ENCODE measurements at places on chromosomes 7 and 10.
A peak's percentile ranks its signal among the peaks of the same experiment; 100 is the strongest.

GRCh38 chr10:104580774-104581675, 60.1 kb upstream of the SORCS3 start:
- peak; percentile 28 for DNase-seq

DNA sequence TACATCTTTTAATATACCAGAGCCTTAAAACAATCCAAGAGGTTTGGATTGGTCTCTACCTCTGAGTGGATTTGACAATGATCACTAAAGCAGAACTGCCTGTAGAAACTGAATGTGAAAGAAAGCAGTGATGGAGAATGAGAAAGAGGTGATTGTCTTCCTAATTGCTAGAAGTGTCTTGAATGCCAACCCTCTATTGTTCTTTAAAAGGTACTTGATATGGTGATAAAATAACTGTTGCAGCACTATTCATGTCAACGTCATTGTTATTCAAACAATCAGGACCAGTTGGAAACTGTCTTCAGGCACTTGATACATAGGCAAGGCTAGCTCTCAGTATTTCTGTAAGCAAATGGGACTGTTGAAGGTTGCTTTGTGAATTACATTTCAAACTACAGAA, 47.9 kb upstream of the ITPRID1 start:
- no peak for DNase-seq

DNA sequence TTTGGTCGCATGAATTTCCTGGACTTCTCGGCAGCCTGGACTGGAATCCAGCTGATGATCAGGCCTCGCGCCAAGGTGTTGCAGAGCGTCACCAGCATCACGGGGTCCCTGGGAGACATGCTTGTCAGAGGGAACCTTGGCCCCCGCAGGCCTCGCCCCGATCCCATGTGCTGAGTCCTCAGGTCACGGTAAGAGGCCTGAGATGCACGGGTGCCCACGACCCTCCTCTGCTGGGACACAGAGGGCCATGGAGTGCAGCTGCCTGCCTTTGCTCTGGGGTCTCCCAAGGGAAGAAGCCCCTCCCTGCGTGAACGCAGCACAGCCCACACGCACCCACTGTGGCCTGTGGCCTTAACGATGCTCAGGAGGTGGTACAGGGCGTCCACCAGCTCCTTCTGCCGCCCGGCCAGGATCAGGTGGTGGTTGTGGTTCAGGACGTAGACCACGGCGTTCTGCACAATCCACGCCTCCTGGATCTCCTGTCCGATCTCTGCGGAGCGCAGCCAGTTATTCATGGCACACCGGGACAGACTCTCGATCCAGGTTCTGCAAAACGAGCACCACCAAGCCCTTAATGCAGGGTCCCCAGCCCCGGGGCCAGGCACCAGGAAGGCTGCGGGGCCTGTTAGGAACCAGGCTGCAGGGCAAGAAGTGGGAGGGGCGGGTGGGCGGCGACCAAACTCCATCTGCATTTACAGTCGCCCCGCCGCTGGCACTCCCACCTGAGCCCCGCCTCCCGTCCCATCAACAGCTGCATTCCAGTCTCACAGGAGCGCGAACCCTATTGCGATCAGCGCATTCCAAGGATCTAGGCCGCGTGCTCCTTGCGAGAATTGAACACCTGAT, 29.4 kb downstream of the CFAP46 start:
- no peak for DNase-seq

DNA sequence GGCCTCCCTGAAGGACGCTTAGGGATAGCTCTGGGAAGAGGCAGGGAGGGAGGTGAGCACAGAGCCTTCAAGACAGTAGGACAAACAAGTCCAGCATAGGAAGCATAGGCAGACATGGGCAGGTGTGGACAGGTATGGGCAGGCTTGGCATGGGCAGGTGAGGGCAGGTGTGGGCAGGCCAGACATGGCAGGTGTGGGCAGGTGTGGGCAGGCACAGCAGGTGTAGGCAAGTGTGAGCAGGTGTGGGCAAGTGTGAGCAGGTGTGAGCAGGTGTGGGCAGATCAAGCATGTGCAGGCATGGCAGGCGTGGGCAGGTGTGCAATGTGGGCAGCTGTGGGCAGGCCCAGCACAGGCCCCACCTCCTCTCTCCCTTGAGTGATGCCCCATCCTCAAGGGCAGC, 148.8 kb upstream of the ZMIZ1 start:
- no peak for DNase-seq

GRCh38 chr10:36185097-36185496, 543.0 kb upstream of the FZD8 start:
- DNase-seq, result no peak

GRCh38 chr10:5949009-5949759, 28.2 kb downstream of the IL15RA start:
- DNase-seq, result no peak

DNA sequence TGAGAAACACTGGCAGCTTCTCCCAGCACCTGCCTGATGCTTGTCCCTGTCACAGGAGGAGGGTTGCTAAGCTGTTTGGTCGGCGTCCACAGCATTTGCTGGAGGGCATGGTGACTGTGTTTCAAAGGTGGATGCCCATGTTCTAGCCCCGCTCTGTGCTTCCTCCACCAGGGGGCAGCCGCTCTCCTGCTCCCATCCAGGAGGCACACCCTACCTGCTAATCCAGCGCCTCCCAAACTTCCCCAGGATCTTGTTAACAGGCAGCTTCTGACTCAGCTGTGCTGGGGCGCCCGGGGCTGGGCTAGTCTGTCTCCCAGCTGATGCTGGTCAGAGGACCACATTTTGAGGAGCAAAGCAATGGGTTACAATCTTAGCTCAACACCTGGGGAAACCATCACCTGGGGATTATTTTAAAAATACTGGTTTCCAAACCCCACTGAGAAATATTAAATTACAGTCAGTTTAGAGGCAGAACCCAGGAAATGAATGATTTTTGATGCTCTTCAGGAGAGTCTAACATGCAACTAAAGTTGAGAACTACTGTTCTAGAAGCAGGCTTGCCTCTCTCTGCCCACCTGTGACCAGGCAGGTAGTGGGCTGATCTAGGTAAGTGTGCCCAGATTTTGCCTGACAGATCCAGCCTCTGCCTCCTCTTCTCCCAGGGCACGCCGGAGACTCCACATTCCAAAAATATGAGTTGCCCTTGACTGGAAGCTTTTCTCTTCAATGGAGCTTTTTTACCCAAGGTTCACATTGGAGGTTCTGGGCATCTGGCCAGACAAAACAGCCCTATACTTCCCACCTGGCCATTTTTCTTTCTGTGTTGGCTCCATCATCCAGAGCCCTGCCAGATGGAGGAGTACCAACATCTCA, 92.7 kb upstream of the GPR26 start:
- DNase-seq, result no peak

DNA sequence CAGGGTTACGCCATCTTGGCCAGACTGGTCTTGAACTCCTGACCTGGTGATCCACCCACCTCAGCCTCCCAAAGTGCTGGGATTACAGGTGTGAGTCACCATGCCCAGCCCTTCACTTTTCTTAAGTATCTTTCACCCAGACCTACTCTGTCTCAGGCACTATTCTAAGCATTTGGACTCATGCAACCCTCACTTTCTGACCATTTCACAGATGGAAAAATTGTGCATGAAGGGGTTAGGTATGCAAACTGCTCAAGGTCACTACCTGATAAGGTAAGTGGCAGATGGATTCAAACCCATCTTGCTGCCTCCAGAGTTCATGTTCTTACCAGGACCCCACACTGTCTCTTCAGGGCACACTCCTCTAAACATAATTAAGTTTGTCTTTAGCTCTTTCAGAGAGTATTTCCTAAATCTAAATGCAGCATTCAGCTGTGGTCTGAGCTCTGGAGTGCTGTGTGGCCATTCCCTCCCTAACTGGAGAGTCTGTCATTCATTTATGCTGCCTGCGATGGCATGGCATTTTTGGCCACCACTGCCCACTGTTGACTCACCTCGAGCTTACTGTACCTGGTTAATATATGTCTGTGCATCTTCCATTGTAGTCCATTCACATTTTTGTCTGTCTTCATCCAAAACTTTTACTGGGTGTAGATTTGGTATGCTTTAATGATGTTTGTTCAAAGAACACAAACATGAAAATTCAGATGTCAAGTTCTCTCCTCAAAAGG, 88.4 kb downstream of the CCDC71L start:
- no peak for DNase-seq

- DNase-seq, result no peak
These were observed 748.7 kb upstream of the GALNT17 start for GRCh38 chr7:70383066-70383782.

DNA sequence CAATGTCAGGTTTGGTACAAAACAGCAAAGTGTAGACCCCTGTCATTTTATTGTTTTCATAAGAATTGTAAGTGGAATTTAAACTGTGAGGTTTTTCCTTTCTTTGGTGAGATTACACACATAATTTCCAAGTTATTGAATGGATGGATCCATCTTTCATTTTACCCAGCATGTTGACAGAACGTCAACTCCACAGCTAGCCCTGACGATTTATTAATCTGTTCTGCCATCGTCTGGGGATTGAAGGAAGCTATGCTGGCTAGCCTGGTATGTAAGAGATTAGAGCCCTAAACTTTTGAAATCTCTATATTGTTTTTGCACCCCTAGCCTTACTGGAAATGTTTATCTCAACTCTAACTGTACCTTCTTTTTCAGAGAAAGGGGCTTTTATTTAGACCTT, 8.6 kb downstream of the WNT16 start:
- DNase-seq, result no peak

- DNase-seq, result no peak
These were observed 996 bp downstream of the ADAM12 start for GRCh38 chr10:126387041-126387921.

GRCh38 chr7:130901209-130901783, 167.3 kb upstream of the KLF14 start:
- no peak for DNase-seq

GRCh38 chr7:73719806-73720169, 319 bp upstream of the STX1A start:
- DNase-seq, result no peak

DNA sequence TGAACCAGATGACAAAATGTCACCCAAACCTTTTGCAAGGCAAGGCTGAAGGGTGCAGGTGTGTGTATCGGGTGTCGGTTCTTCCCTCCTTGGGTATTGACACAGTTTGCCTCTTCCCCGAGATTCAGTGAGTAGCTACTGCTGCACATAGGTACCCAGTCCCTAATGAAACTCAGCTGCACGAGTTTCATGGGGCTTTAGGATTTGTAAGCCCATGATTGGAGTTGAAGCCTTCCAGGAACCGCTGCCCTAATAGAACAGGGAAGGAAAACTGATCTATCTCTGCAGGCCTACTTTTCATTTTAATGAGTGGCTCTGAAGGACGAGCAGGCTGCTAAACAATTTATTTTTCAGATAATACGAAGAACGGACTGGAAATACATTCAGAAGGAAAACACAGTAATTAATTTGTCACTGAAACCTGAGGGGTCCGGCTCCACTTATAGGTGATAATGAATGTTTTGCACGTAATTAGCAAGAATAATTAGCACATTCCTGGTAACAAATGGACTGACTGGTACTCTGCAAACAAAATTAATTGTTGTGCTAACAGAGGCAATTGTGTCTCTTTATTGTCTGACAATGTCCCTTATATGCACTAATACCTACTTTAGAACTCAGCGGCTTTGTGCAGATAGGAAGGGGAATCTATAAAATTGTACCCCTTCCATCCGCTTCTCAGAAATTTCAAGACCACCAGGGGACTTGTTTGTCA, 49.6 kb upstream of the FZD8 start:
- DNase-seq, result no peak

DNA sequence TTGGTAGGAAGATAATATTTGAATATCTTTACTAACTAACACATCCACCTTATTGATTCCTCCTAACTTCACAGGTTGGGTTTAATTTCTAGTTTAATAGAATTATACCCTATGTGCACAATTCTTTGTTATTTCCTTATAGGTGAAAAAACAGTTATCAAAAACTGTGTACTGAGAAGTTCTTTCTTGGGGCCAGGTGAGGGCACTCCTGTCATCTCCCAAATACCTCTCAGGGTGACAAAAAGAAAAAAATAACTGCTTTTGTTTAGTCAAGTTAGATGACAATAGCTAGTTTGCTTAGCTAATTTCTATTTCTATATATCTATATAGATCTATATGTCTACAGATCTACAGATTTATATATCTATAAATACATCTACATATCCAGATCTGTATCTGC, 10.1 kb downstream of the FZD8 start:
- DNase-seq, result no peak

DNA sequence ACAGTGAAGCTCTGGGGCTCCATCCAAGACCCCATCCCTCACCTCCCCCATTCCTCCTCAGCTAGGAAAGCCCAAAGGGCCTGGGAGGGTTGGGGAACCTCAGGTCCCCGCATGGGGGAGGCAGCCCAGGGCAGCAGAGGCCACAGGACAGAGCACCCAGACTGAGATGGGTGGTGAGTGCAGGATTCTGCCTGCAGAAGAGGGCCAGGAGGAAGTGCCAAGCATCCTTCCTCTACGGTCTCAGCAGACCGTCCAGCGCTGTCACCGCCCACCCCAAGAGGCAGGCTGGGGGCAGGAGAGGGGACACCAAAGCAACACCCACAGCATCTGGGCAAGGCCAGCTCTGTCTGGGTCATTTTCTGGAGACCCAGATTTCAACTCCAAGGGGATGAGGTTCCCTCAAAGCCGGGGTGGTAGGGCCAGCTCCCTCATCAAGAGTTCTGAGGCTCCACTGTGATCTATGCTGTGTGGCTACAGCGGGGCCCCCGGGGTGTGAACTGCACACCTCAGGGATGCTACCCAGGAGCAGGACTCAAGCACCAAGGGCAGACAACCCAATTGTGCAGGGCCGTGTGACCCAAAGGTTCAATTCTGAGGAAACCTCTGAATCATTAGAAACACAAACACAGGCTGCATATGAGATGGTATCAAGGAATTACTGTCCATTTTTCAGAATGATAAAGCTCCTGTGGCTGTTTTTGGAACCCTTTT, 46.8 kb downstream of the CAMK2B start:
- no peak for DNase-seq

GRCh38 chr10:50540069-50540825, 83.5 kb downstream of the SGMS1 start:
- no peak for DNase-seq

- no peak for DNase-seq
These were observed 66.3 kb upstream of the RAB18 start for GRCh38 chr10:27437775-27438174.

GRCh38 chr10:23200997-23201652, 9.0 kb downstream of the PTF1A start:
- no peak for DNase-seq

GRCh38 chr7:30173058-30173897, 38.5 kb downstream of the MTURN start:
- DNase-seq, result no peak

GRCh38 chr10:35040760-35041501, 49.2 kb downstream of the CUL2 start:
- DNase-seq, result no peak

- no peak for DNase-seq
These were observed 767.2 kb downstream of the NXPH1 start for GRCh38 chr7:9200626-9201025.
